ENCODE measurements at places on chromosomes 12 and 14.

DNA sequence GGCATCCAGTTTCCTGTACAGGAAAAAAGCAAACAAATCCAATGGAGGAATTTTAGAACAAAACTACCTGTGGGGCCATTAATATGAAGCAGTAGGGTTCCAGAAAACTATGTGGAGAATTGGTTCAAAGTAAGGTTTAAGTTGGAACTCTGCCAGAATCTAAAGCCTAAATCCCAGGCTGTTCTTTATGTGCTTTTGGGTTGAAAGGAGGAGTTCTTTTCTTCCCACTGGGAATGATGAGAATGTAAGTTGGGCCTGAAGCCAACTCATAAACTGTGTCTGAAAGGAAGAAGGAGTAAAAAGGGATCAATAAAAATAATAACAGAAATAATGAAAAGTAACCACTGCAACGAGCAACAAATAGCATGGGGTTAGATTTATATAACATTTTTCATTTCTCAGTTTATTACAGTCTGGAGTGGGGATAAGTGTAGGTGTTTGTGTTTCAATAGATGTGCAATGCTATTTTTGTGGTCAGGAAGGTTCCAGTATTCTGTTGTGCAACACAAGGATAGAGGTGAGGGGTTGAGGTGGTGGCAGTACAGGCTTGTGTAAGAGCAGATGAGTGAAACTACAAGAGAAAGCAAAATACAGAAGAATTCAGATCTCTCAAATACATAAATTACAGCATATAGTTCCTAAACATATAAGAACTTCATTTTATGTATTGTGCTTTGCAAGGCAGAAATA, 373.6 kb downstream of the EMP1 start:
- no peak for DNase-seq

DNA sequence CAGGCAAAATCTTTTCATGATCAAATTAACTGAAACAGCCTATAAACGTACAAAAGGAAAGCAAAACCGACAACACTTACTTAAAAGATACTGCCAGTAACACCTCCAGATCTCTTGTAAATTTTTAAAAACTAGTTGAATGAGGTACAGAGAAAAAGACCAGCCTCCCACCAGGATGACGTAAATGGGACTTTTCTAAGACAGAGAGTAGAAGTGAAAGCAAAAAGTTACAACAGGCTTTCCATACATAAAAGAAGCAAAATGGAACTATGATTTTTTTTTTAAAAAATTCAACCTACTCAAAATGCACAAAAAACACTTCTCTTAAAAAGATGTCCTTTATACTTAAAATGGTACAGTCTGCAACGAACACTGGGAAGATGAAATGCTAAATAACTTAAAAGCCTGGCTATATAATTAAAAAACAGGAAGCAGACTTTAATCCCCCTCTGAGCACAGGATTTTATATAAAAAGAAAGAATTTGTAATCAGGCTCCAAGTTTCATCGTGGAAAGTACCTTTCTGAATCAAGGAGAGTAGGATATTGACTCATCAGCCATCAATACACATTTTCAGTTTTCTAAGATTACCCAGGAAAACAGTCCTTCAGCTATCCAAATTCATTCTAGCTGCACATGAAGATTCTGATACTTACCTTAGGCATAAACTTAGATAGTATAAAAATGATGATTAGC, 14.2 kb upstream of the MYO1A start:
- DNase-seq: no peak

GRCh38 chr14:37013078-37013477, 159.3 kb downstream of the SLC25A21 start:
- DNase-seq: no peak

DNA sequence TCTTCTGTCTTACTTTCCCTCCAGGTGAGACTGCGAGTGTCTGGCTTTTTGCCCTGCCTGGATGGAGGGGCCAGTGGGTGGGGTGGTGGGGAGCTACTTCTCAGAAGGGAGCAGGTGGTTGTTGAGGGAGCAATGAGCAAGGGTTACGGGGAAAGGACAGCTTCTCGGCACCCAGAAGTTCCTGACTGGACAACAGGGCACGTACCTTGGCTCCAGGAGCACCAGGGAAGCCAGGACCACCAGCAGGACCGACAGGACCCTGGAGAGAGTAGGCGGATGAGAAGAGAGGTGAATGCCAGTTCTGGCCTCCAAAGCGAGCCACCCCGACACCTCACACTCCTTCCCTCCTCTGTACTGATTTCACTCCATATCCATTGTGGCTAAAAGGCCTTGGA, 15.3 kb downstream of the COL2A1 start:
- DNase-seq: no peak

- DNase-seq: no peak
Measured at GRCh38 chr14:60632777-60633176, 16.5 kb downstream of the SIX1 start.

- peak; percentile 85 for DNase-seq
Measured at GRCh38 chr14:94689218-94689984, 77.2 kb downstream of the SERPINA3 start.

DNA sequence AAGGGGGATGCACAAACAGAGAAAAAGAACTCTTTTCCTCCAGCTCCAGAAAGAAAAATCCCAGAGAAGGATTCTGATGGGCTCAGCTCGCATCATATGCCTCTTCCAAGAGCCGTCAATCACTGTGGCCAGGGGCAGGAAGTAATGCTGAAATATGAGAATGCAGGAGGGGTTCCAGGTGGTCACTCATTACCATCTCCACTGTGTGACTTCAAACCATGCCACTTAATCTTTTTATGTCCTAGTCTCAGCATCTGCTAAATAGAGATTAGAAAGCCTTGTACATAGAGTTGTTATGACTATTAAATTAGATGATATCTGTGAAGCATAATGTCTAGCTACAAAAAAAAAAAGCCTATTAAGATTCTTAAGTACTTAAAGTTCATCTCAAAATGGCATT, 65.6 kb upstream of the FICD start:
- no peak for DNase-seq

- DNase-seq: no peak
Measured at GRCh38 chr14:105908006-105908405, 381.6 kb downstream of the TMEM121 start.

DNA sequence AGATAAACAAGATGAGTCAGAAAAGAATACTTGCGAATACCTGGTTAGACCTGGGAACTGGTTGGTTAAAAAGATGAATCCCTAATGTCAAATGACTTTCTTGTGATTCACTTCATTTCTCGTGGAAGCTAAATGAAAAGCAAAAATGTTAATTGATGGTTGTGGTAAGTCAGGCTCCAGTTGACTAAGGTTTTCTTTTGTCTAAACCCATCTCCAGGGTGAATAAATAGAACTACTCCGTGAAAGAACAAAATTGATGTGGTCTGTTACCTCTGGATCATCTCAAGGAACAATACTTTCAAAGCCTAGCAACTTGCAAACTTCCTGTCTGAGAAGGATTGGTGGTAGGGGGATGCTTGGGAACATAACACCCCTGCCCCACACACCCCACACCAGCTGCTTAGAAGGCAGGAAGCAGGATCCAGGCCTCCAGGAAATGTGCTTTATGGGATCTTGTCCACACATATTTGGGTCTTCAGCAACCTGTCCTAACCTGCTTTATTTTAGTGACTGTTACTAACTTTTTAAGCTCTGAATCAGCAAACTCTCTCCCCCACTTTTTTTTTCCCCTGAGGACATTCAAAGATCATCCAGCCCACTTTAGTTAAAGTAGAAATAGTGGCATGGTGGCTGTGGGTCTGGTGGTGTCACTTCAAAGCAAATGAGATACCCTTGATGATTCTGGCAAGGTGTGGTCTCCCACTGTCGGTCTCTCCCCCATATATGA, 60.4 kb upstream of the PTHLH start:
- no peak for DNase-seq

DNA sequence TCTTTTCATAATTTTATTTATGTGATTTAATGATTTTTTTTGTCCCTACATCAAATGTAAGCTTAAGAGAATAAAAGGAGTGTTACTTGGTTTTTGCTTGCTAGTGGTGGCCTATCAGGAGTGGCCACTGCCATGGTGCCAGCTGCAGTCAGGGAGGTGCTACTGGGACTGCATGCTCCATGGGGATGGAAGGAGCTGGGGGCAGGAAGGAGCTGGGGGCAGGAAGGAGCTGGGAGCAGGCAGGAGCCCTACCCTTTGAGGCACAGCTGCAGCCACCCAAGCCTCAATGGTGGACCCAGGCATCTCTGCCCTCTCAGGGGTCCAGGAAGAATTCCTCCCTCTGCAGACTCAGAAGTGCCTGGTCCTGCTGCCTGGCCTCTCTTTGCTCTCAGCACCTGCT, 796.0 kb downstream of the SLC16A7 start:
- no peak for DNase-seq

DNA sequence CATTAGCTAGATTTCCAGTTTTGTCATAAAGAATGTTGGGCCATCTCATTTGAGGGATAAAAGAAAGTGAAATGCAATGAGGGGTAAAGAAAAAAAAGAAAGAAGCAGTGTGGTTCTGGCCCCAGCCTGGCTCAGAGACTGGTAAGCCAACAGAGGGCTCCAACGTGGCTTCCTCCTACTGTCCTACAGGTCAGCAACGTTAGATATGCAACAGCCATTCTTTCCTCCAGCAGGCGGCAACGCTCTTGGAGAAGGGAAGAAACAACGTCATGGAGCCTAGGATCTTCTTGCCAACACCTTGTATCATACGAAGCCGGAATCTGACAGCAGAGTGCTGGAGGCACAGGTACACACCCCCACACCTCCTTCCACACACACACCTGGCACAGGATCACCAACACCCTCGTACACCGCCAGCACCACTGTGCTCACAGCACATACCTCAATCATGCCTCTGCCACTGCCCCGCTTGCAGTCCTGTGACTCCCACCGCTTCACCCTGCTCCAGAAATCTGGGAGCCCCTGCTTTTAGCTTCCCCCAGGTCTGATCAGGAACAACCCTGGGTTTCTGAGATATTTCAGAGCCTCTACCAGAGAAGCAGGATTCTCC, 102.8 kb downstream of the RPAP3 start:
- no peak for DNase-seq

DNA sequence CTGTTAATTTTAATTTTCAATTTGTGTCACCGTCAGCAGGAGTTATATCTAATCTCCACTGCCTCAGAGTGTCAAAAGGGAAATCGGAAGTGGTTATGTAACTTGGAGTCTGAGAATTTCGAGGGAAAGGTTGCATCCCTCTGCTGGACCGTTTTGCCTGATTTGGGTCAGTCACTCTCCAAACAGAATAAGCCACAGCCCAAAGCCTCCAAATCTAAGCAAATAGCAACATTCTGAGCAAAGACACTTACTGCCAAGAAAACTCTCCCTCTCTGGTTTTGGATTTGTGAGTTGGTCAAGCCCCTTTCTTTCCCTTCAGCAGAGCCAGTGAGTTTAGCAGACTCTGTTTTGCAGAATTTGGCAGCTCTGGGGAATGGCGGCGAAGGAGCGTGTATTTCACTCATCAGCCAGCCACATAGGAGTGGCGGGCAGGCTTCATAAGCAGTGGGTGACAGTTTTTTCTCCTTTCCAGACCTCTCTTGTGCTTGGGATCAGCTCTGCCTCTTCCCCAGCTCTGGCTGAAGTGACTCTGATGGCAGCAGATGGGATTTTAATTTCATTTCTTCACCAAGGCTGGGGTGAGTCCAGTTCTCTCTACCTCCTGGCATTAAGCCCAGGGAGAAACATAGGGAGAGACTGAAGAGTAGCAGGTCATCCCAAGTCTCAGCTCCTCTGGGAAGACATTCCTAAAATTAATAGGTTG, 218.7 kb upstream of the NOS1 start:
- no peak for DNase-seq

DNA sequence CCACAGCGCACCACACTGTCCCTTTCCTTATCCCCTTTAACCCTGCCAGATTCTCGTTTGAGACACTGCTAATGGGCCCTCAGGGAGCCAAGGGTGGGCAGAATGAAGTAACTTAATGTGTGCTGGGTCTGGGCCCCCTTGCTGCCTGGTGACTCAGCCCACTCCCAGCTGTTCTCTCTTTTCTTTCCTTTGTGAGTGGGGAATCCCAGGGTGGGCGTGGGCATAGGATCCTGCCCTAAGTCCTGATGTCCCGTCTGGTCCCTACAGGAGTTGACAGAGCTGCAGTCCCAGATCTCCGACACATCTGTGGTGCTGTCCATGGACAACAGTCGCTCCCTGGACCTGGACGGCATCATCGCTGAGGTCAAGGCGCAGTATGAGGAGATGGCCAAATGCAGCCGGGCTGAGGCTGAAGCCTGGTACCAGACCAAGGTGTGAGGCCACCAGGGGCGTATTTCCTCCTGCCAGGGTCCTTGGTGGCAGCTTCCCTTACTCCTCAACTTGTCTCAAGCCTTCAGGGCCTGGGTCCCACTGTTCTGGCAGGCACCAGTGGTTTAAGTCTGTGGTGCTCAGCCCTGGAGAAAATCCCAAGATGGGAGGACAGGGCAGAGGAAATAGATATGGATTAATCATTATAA, 8.3 kb downstream of the KRT7 start:
- no peak for DNase-seq

DNA sequence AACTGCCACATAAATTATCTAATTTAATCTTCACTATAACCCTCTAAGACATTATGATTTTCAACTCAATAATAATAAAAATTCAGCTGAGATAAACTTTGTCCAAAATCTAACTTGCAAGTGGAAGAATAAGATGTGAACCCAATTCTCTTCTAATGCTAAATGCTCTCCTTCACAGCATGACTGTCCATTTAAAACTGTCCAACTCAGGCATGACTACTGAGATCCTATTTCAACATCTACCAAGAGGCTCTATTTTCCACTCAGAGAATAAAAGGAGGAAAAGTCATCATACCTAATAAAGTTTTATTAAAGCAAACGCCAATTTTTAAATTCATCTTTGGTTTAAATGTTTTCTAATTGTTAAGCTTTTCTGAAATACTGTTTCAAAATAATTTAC, 183.6 kb downstream of the MED13L start:
- no peak for DNase-seq

GRCh38 chr14:27608377-27608776, 1010.5 kb upstream of the NOVA1 start:
- DNase-seq: no peak

- DNase-seq: no peak
Measured at GRCh38 chr12:59087691-59088090, 167.4 kb upstream of the LRIG3 start.

GRCh38 chr12:119314290-119314689, 20.2 kb upstream of the CCDC60 start:
- no peak for DNase-seq

DNA sequence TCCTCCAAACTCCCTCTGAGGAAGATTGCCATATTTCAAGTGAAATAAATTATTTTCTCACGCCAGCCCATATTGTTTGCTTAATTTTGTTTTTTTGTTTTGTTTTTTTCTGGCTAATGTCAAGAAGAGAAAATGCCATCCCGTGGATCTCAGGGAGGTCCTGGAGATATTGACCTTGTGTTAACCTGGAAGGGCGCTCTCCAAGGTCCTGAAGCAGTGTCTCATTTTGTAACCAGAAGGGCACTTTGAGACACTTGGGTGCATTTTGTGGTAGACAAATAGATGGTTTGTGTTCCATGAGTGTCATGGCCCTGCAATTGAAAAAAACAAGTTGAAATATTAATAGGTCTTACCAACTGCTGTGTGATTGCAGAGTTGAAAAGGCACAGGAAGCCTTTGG, 268.9 kb downstream of the SUDS3 start:
- DNase-seq: no peak

GRCh38 chr14:97730706-97731105, 933.5 kb downstream of the VRK1 start:
- no peak for DNase-seq

- DNase-seq: no peak
Measured at GRCh38 chr12:14393751-14394150, 28.3 kb downstream of the ATF7IP start.

- DNase-seq: no peak
Measured at GRCh38 chr12:131547555-131547954, 163.3 kb upstream of the SFSWAP start.

- DNase-seq: no peak
Measured at GRCh38 chr12:92088805-92089204, 56.8 kb downstream of the BTG1 start.

Measured in AG08396 (cell line).